ENCODE measurements at places on chromosomes 1 and 21. TPM values are rescaled to one million over a fixed set of nuclear protein-coding genes. Genes with fewer than 3 reads are reported as not detected.

SEC22B gene
- total RNA-seq = 22.8 TPM

FAM163A gene
- not detected for total RNA-seq

C1QTNF12 gene
- total RNA-seq = 1.1 TPM

PAX7 gene
- total RNA-seq = not detected

DNA sequence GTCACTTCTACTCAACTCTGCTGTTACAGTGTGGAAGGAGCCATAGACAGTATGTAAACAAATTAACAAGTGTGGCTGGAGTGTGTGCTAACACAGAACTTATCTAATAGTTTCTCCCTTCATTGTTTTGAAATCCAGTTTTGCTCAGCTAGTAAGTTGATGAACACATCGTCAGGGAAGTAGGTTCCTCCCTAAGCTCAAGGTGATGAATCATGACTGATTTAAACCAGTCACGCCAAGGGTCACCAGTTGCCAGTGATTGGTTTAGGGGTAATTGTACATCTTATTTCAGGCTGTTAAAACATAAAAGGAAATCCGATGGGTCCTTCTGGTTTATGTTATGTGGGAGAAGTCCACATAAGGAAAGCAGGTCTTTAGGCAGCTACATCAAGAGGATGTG is 97.0 kb upstream of the CHODL start:
- H3K27me3 ChIP-seq = no peaks in the 10 kb centered on the region
- H3K4me1 ChIP-seq = no peaks in the 10 kb centered on the region
- no peaks in the 10 kb centered on the region for H3K36me3 ChIP-seq
- no peak overlapping the region for H3K4me3 ChIP-seq
- H3K27ac ChIP-seq = no peak overlapping the region
- no peak for DNase-seq

ICOSLG gene
- 1.3 TPM for total RNA-seq

DNA sequence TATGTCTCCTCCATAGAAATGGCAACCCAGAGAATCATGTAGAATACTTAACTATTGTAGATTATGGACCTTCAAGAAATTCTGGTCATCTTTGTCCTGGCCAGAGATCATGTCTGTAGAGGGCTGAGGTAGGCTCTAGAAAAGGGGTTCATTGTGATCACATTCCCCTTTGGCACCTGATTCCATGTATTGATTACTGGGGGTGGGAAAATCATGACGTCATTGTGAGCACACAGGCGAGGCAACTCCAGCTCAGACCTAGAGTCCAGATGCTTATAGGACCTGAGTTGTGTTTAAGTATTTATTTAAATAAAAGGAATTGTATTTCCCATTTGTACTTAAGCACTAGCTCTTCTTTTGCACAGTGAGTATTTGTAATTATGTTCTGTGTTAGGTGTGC is 93.1 kb downstream of the OSBPL9 start:
- no peak overlapping the region for H3K27ac ChIP-seq
- no peaks in the 10 kb centered on the region for H3K27me3 ChIP-seq
- H3K4me1 ChIP-seq = no peaks in the 10 kb centered on the region
- no peak overlapping the region for H3K4me3 ChIP-seq
- no peaks in the 10 kb centered on the region for H3K36me3 ChIP-seq
- no peak for DNase-seq
